ENCODE measurements at places on chromosomes 3 and 15. TPM values are rescaled to one million over a fixed set of nuclear protein-coding genes. Genes with fewer than 3 reads are reported as not detected.
A peak's percentile ranks its signal among the peaks of the same experiment; 100 is the strongest.

Gene HIGD2B
- polyA plus RNA-seq = not detected

Gene ZPLD1
- 0.14 TPM for polyA plus RNA-seq

Gene AP4E1
- 7.4 TPM for polyA plus RNA-seq

- H3K36me3 ChIP-seq = peaks cover under 1% of the 10 kb centered on the region
- no peaks in the 10 kb centered on the region for H3K4me1 ChIP-seq
- no peak for DNase-seq
Measured at GRCh38 chr3:114525278-114525677, 231.4 kb downstream of the TIGIT start.

Gene FAM81A
- 0.91 TPM for polyA plus RNA-seq

GRCh38 chr3:194690501-194691372 is 5.1 kb downstream of the FAM43A start:
- no peak overlapping the region for H3K27ac ChIP-seq
- no peak for DNase-seq
- H3K27me3 ChIP-seq = no peaks in the 10 kb centered on the region
- H3K36me3 ChIP-seq = no peaks in the 10 kb centered on the region
- H3K4me1 ChIP-seq = peaks cover 50% of the 10 kb centered on the region
- no peak overlapping the region for H3K4me3 ChIP-seq

GRCh38 chr3:50365080-50365841 is 5.9 kb upstream of the TMEM115 start:
- peak overlapping the region; percentile 44 for H3K27ac ChIP-seq
- DNase-seq = peak; percentile 85
- H3K36me3 ChIP-seq = no peaks in the 10 kb centered on the region
- H3K4me3 ChIP-seq = peak overlapping the region; percentile 27

GRCh38 chr15:76381366-76381765 is 44.8 kb downstream of the ISL2 start:
- DNase-seq = no peak
- no peaks in the 10 kb centered on the region for H3K27me3 ChIP-seq
- H3K4me3 ChIP-seq = no peak overlapping the region
- no peak overlapping the region for H3K27ac ChIP-seq
- H3K4me1 ChIP-seq = no peaks in the 10 kb centered on the region

- no peaks in the 10 kb centered on the region for H3K4me1 ChIP-seq
- no peaks in the 10 kb centered on the region for H3K36me3 ChIP-seq
- H3K27me3 ChIP-seq = no peaks in the 10 kb centered on the region
- no peak overlapping the region for H3K4me3 ChIP-seq
- no peak overlapping the region for H3K27ac ChIP-seq
- no peak for DNase-seq
Measured at GRCh38 chr3:197575362-197575761, 19.6 kb upstream of the BDH1 start.

Gene GOLGA8B
- 3.6 TPM for polyA plus RNA-seq

- peaks cover 73% of the 10 kb centered on the region for H3K4me1 ChIP-seq
- H3K36me3 ChIP-seq = no peaks in the 10 kb centered on the region
- no peaks in the 10 kb centered on the region for H3K27me3 ChIP-seq
- H3K27ac ChIP-seq = no peak overlapping the region
Measured at GRCh38 chr3:160562952-160563351, 2.4 kb downstream of the KPNA4 start.

- H3K4me1 ChIP-seq = no peaks in the 10 kb centered on the region
- H3K36me3 ChIP-seq = no peaks in the 10 kb centered on the region
- no peak overlapping the region for H3K27ac ChIP-seq
- H3K27me3 ChIP-seq = no peaks in the 10 kb centered on the region
- DNase-seq = no peak
- H3K4me3 ChIP-seq = no peak overlapping the region
Measured at GRCh38 chr3:191455257-191455952, 5.6 kb upstream of the PYDC2 start.

DNA sequence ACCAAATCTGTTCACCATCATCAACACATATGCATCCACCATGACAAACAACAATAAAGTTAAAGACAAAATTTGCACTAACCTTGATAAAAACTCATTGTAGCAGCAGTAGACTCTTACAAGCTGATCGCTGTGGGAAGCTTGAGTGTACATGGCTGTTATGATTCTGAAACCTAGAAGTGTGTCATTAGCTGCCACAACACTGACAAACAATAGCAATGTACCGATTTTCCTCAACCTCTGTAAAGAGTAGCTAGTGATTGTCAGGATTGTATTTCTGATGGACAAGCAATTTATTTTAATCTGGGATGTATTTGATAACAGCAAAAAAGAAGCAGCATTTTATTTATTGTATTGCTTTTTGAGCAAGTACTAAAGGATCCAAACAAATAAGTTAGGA is 1357.7 kb downstream of the ROBO1 start:
- no peak overlapping the region for H3K27ac ChIP-seq
- no peak overlapping the region for H3K4me3 ChIP-seq
- no peaks in the 10 kb centered on the region for H3K27me3 ChIP-seq
- DNase-seq = no peak

Gene TRH
- polyA plus RNA-seq = not detected

DNA sequence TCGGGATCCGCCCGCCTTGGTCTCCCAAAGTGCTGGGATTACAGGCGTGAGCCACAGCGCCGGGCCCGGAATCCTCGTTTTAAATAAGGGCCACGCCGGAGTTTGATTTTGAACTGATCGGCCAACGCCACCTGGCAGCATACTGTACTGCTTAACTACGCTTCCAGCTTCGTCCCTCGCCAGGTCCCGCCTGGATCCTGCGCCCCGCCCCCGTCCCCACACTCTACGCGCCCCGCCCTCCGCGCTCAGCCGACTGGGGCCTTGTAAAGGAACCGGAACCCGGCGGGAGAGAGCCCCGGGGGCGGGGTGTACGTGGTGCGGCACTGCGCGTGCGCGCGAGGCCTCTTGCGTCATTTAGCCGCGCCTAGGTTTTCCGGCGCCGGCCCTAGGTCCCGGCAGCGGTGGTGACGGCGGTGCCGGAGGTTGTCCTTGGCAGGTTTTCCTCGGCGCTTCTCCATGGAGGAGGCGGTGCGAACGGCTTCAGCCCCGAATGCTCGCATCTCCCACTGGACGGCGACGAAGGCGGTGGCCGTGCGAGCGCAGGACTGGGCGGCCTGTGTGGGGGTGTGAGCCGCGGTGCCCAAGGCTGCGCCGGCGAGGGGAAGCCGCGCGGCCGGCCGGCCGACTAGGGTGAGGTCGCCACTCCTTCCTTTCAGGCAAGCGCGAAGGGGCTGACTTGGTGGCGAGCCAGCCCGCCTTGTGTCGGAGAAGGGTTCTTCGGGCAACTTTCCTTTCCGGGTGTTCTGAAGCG is at the start of gene NIPA2:
TSS of gene NIPA2 (plus strand) at position 375 of the 751 bp plus-strand sequence. CDS start 13,066 bp downstream, outside the sequence.
- H3K4me1 ChIP-seq = peaks cover 21% of the 10 kb centered on the region
- DNase-seq = peak; percentile 99
- peak within 1 kb of the TSS; percentile 76 for H3K4me3 ChIP-seq
- H3K27ac ChIP-seq = peak within 1 kb of the TSS; percentile 82
- no peaks in the 10 kb centered on the region for H3K27me3 ChIP-seq

- H3K4me1 ChIP-seq = no peaks in the 10 kb centered on the region
- DNase-seq = no peak
- H3K4me3 ChIP-seq = no peak overlapping the region
- no peaks in the 10 kb centered on the region for H3K36me3 ChIP-seq
- H3K27ac ChIP-seq = no peak overlapping the region
Measured at GRCh38 chr3:70056081-70056480, 56.5 kb downstream of the SAMMSON start.

Gene PLAAT1
- polyA plus RNA-seq = 4.5 TPM

- H3K27ac ChIP-seq = no peak overlapping the region
- no peak overlapping the region for H3K4me3 ChIP-seq
- peaks cover 10% of the 10 kb centered on the region for H3K4me1 ChIP-seq
- H3K36me3 ChIP-seq = peaks cover 14% of the 10 kb centered on the region
- H3K27me3 ChIP-seq = no peaks in the 10 kb centered on the region
Measured at GRCh38 chr3:78641703-78642102, 1126.1 kb downstream of the ROBO1 start.

DNA sequence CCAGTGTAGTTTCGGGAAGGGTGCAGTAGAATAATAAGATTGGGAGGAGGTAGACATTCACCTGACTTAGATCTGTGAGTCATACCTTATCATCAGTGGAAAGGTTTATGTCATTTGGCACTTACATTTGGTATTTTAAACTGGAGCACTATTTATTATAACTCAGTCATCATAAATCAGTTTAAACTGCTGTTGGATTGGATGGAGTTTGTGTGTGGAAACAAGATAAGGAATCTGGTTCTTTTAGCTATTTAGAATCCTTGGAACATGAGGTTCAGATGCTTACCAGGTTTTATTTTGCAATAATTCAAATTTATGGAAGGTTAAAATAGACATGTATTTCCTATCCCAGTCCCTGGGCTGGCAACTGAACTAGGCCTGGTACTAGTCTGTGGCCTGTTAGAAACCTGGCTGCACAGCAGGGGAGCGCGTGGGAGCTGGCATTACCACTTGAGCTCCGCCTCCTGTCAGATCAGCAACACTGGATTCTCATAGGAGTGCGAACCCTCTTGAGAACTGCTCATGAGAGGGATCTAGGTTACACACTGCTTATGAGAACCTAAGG is 34.5 kb downstream of the ZFAND6 start:
- no peak overlapping the region for H3K27ac ChIP-seq
- no peaks in the 10 kb centered on the region for H3K27me3 ChIP-seq
- no peak overlapping the region for H3K4me3 ChIP-seq
- peak; percentile 55 for DNase-seq
- H3K4me1 ChIP-seq = peaks cover 11% of the 10 kb centered on the region
- no peaks in the 10 kb centered on the region for H3K36me3 ChIP-seq

Gene PCLAF
- polyA plus RNA-seq = 1.3 TPM

Gene CAPN3
- polyA plus RNA-seq = 2.0 TPM

Gene RHOA
- polyA plus RNA-seq = 106 TPM

DNA sequence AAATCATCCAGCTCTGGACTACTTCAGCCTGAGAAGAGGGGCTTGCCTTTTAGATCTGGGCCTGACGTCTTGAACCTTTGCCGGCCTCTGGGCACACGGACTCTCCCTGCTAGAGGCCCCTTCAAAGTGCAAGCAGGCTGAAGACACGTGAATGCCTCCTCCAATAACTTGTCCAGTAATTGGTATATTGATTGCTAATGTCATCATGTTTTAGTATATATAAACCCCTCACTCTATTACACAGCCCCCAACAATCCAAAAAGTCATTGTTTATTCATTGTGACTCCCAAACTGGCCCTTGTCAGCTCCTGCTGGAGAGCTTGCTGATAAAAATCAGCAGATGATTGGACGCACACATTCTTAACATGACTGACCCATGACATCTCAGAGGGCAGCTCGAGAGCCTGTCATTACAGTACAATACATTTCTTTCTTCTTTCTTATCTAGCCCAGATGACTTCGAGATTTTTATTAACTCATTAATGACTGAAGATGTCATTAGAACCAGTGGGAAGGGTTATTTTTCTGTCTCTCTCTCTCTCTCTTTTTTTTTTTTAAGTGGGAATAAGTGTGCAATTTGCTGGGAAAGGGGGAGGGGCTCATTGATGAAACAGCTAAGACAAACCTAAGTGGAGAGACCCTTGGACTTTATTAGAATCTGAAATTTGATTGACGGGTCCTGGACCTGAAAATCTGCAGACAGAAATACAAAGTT is 65.5 kb upstream of the NR2F2 start:
- H3K27ac ChIP-seq = no peak overlapping the region
- H3K4me1 ChIP-seq = peaks cover 3% of the 10 kb centered on the region
- H3K4me3 ChIP-seq = no peak overlapping the region

Gene ACVR2B
- polyA plus RNA-seq = 1.5 TPM

DNA sequence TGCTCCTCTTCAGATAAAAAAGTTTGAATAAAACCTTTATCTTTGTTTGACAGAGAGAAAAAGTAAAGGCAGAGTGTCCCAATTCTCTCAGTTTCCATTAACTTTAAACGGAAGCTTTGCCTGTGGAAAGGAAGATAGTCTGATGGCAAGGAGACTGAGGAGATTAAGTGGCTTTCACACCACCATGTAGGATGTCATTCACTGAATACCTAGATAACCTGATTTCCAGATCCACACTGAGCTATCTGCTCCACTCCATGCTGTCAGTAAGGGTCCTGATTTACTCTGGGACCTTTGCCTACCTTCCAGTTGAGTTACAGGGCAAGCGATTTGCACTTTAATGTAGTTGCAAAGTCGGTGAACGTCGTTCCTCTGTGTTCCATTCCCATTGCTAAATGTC is 233.4 kb upstream of the TBL1XR1 start:
- H3K4me1 ChIP-seq = no peaks in the 10 kb centered on the region
- no peak overlapping the region for H3K27ac ChIP-seq
- no peaks in the 10 kb centered on the region for H3K27me3 ChIP-seq
- H3K4me3 ChIP-seq = no peak overlapping the region

GRCh38 chr3:63912768-63913588 is 795 bp upstream of the SCAANT1 start:
- peak; percentile 50 for DNase-seq
- peak overlapping the region; percentile 100 for H3K27ac ChIP-seq
- no peaks in the 10 kb centered on the region for H3K27me3 ChIP-seq
- peaks cover 30% of the 10 kb centered on the region for H3K36me3 ChIP-seq

DNA sequence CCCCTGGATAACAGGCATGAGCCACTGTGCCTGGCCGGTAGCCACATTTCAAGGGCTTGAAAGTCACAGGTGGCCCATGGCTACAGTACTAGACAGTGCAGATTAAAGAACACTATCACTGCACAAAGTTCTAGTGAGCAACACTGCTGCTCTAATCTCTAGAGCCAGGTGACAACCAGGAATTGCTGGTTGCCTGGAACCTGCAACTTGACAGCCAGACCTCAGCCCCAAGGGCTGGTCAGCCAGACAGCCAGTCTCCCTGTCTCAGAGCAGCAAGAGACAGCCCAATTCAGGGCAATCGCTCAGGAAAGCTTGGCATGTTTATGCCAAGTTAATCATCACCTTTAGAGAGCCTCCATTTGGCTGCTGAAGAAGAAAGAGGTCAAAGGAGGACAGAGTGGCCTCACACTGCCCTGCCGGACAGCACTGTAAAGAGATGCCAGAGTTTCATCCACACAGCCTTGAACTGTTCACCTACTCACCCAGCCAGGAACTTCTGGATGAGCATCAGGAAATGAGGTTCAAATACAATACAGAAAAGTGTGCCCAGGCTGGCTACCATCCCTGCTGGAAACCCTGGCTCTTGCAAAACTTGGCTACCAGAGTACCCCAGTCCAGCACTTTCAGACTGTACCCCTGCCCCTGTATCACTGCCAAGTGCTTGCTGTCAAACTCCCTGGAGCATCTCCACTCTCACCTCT is 6.0 kb downstream of the CCDC12 start:
- H3K4me3 ChIP-seq = no peak overlapping the region
- peaks cover 42% of the 10 kb centered on the region for H3K4me1 ChIP-seq
- H3K27me3 ChIP-seq = no peaks in the 10 kb centered on the region
- H3K27ac ChIP-seq = peak overlapping the region; percentile 62
- no peaks in the 10 kb centered on the region for H3K36me3 ChIP-seq

GRCh38 chr3:52845157-52845556 is 10.3 kb upstream of the MUSTN1 start:
- no peak overlapping the region for H3K4me3 ChIP-seq
- peaks cover 24% of the 10 kb centered on the region for H3K4me1 ChIP-seq
- peak; percentile 59 for DNase-seq
- peak overlapping the region; percentile 80 for H3K27ac ChIP-seq
- no peaks in the 10 kb centered on the region for H3K27me3 ChIP-seq
